Activated naive CD4-positive, alpha-beta T cell treated with anti-CD3 and anti-CD28 coated beads, Interleukin-2, amount 10 ng/mL, durations not matched to agents 7 days and 5 days (primary cell): ENCODE measurements at places on chromosomes 3 and 15.

GRCh38 chr3:15331606-15332404 lies 581 bp downstream of the SH3BP5 start:
- DNase-seq, result peak; percentile 54

- no peak for DNase-seq
These were observed 19.6 kb upstream of the GPR156 start for GRCh38 chr3:120304616-120305015.

- no peak for DNase-seq
These were observed 26.2 kb upstream of the ATP13A3 start for GRCh38 chr3:194512895-194513601.

DNA sequence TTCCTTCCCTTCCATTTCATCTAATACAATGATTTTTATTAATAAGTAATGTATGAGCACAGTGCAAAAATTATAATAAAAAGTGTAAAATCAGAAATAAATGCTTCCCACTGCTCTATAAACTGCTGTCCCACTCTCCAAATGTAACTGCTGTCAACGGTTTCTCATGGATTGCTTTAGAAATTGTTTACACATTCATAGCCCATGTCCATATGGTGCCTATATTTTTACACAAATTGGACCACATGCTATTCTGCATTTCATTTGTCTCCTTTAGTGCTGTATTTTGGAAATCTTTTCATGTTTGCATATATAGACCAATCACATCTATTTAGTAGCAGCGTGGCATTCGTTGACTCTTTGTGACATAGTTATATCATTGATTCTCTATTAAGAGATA lies 164.7 kb upstream of the SLCO3A1 start:
- DNase-seq, result no peak
